Activated CD8-positive, alpha-beta memory T cell treated with anti-CD3 and anti-CD28 coated beads for 1 hour (primary cell): ENCODE measurements at places on chromosomes 5 and 9.

GRCh38 chr5:119327018-119327417 is 28.8 kb upstream of the TNFAIP8 start:
- DNase-seq: no peak

GRCh38 chr5:68242743-68243142 is 27.2 kb downstream of the PIK3R1 start:
- no peak for DNase-seq

DNA sequence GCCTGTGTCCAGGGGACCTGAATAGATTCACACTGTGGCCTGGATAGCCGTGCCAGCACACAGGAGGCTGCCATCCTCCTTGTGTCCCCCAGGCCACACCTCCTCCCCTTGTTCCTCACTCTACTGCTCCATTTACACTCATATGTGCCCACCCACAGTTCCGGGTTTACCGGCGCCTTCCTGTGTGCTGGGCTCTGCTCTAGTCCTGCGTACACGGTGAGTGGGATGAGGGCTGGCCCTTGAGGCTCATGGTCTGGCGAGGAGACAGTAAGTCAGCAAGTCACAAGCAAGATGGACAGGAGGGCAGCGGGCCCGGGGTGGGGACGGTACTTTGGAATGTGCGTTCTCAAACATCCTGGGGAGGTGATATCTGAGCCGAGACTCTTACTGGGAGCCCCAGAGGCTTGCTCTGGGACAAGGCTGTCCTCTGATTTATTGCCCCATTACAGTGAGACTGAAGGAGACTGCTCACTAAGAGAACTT is 32.4 kb upstream of the NXNL2 start:
- no peak for DNase-seq

DNA sequence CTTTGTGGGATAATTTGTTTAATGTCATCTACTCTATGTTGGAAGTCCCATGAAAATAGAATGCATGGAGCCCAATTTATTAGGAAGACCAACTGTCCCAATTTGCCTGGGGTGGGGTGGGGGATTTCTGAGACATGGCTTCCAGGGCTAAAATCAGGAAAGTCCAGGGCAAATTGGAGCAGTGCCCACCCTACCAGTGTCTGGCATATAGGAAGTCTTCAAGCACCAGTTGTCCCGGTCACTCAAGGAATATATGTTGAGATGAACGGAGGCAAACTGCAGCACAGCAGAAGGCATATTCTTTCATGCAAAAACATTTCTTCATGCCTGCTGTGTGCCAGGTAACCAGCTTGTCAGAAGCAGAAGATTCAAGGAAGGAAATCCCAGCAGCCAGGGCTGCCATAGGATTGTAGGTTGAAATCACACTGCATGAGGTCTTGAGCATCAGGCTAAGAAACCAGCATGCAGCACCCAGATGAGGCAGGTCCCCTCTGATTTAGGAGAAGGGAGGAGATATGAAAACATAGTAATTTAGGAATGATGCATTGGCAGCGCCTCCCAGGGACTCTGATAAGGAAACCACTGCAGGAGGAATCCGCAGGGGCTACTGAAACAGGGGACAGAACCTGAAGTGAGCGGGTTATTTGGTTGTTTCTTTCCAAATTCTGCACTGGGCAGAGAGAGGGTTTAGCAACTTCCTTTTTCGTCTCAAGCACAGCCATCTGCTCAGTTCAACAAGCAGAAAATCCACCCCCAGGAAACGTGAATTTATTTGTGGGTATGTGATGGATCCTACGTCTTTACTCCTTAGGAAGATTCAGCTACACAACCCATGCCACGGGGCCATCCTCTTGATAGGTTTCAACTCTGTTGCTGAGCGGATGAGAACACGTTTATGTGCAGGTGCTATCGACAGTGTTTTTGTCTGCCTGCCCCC is 112.6 kb upstream of the CPEB4 start:
- DNase-seq: no peak

- DNase-seq: no peak
Measured at GRCh38 chr9:106954558-106954957, 91.6 kb downstream of the ZNF462 start.

DNA sequence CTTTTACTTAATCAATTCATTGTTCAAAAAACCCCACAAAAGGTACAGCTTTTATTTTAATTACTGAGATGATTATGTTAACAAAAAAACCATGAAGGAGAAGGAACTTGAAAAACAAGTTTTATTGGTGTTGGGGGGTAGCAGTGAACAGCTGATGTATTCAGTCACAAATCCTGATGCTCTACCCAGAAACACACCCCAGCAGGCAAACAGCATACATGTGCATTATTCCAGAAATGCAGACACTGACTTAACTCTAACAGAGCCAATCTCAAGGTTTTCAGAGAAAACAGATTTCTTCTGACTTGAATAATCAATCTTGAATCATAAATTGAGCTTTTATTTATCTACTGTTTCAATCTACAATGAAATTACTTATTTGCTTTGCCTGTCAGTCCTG is 175.2 kb downstream of the ZSWIM6 start:
- no peak for DNase-seq

DNA sequence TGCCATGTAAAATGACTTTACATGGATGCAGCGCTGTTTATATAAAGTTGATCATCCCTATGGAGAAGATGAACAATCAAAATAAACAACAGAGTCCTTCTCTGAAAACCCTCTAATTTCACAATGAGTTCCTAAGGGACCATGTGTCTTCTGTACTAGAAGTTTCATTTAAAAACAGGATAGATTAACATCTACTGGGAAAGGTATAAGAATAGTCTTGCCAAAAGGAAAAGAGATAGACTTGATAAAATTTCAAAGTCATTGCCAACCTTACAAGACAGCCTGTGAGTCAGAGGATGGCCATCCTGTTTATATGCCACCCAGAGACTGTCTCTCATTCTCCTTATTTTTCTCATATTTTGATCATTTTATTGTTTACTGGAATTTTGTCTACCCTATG is 367.1 kb upstream of the PDE4D start:
- no peak for DNase-seq

- no peak for DNase-seq
Measured at GRCh38 chr5:89668821-89669220, 740.7 kb downstream of the CETN3 start.

DNA sequence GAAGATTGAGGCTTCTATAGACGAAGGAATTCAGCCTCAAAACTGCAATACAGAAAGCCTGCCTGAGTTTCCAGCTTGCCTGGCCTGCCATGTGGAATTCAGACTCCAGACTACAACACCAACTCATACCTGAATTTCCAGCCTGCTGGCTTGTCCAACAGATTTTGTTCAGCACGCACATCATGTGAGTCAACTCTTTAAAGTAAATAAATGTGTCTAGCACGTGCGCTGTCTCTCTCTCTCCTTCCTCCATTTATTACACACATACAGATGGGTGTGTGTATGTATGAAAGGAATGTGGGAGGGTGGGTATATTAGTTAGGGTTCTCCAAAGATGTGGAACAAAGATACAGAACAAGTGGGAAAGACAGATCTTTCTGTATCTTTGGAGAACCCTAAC is 82.4 kb upstream of the TAS2R1 start:
- DNase-seq: no peak

DNA sequence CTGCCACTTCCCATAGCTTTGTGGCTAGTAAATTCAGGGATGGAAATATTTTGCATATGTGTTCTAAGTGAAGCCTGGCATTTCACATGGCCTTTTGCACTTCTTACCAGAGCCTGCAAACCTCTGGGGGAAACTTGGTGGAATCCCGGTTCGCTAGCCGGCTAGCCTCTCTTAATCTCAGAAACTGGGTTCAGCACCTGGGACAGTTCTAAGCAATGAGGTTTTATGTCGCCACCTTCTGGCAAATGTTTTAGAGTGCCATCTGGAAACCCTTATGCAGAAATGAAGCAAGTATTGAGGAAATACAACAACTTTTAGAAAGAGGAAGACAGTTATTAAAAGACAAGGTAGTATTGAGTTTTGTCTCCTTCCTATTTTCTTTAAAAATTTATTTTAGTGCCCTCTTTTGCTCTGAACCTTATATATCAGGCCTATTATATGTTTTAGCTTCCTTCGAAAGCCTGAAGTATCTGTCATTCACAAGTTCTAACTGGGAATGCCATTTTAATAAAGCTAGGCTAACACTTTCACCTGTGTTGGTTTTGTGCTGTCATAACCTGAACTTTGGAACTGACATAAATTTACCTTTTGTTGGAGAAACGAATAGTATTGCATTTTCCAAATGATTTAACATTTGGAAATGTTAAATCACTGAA is 963 bp upstream of the HTR1A start:
- no peak for DNase-seq

GRCh38 chr9:34171753-34172535 is 6.9 kb upstream of the UBAP1 start:
- DNase-seq: no peak

- DNase-seq: no peak
Measured at GRCh38 chr5:1130218-1130946, 18.5 kb upstream of the SLC12A7 start.

DNA sequence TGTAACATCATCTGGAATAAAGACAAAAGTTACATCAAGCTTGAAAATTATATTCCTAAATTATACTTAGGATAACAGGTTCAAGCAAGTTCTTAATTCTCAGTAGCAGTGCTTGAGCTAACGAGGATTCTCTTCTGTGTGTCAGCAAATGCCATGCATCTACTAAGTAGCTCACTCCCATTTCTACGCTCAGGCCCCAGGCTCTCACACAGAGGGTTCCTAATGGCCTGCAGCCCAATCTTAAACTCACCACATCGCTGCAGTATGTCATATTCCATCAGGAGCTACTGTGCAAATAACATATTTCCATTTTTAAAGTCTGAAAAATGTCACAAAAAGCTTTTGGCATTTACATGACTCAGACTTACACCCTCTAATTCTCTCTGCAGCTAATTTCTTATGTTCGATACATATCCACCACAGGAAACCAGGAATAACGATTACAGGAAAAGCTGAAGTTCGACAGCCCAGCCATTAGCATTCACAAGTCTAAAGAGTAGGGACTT is 474.8 kb downstream of the EFNA5 start:
- DNase-seq: no peak

GRCh38 chr5:172683264-172683644 is 42.2 kb downstream of the NEURL1B start:
- no peak for DNase-seq

DNA sequence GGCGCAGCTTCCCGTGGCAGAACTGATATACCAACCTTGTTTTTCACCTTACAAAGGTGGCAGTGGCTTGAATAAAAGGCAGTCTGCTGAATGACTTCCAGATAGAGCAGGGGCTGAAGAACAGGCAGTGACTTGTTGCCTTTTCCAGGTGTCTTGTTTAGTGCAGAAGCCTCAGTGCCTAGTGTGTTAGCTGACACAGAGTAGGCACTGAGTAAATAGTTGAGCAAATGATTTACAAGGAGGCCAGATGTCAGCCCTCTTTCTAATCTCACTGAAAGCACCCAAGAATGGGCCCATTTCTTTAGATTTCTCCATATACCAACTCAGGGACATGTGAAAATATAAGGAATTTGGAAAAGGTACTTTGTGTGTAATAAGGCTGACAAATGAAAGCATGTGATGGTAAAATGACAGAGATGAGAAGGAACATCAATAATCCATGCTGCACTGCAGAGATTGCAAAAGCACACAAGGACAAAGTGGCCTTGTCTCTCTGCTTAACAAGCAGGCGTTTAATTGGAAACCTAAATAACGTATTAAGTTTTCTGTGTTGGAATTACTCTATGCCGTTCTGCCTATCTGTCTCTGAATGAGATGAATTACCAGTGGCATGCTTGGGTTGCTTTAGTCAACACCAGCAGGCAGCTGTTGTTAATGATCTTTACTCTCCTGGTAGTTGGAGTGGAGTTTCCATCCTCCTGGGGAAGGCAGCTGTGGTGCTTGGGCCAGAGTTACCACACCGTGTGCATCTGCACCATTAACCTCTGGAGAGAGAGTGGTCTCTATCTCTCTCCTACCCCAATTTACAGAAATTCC is 360.1 kb upstream of the C9orf72 start:
- DNase-seq: no peak
